ENCODE measurements at places on chromosomes 16 and 17.

DNA sequence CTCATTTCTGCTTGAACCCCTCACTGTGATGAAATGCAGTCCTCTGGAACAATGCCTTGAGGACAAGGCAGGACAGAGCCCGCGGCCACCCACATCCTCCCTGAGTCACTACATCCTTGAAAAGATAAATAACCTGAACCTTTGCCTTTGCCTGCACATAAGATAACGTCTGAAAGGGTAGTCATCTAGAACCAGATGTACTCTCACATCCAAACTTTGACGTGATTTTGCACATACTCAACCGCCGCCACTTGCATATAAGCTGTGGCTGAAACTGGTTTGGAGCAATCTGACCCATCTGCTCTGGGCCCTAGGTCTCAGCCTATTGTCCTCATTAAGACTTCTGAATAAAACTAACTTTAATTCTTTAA is 252.1 kb downstream of the PHKB start:
- DNase-seq = no peak

- DNase-seq = no peak
Observed at GRCh38 chr16:86085795-86086194, 186.8 kb downstream of the IRF8 start.

- DNase-seq = no peak
Observed at GRCh38 chr17:32769846-32770245, 107.1 kb downstream of the MYO1D start.

- DNase-seq = no peak
Observed at GRCh38 chr17:9473711-9474110, 101.9 kb downstream of the STX8 start.

GRCh38 chr16:54962045-54962444 is 31.4 kb downstream of the IRX5 start:
- no peak for DNase-seq

DNA sequence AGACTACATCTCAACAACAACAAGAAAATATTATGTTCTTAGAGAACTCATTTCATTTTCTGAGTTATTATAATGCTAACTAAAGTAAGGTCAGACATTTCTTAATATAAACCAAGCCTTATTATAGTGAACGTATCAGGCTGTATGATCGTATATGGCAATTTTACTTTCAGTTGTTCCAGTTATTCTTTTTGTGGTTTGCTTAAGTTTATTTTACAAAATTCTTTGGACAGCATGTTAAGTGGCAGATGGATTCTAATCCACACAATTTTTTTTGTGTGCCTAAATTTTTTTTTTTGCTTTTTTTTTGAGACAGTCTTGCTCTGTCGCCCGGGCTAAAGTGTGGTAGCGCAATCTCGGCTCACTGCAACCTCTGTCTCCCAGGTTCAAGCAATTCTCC is 59.0 kb downstream of the VMP1 start:
- DNase-seq = no peak

GRCh38 chr17:77942112-77942988 is 16.2 kb upstream of the TNRC6C start:
- no peak for DNase-seq

DNA sequence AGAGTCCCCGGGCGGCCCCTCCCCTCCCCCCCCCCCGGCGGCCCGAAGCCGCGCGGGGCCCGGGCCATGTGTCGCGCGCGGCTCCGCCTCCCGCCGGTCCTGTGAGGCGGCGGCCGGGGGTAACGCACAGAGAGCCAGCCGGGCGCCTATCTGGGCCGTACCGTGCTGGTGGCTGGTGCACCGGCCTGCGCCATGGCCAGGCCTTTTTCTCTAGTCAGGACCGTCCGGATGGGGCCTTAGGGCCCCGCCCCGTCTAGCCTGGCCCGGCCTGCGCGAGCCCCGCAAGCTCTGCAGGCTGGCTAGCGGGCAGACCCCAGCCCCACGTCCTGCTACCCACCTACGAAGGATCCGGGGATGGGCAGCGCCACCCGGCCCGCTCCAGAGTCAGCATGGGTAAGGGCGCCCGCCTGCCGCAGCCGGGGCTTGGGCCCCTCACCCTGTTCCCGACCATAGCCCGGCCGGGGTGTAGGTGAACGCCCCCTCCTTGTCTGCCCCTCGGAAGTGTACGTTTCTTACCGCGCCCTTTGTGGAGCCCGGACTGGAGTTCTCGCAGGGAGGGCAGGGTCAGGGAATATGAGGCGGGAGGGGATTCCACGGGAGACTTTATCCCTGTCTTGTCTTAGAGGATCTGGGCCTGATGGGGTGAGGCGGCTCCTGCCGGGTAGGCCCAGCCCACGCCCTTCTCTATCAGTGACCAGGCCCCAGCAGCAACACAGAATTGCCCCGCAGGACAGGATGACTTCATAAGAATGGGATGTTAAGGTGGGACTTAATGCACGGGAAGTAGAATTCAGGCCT is at the start of gene CENPT:
Gene CENPT, minus strand, starts transcription at position 630 of the 798 bp plus-strand sequence. CDS start 13,834 bp downstream, outside the sequence.
- DNase-seq = no peak

DNA sequence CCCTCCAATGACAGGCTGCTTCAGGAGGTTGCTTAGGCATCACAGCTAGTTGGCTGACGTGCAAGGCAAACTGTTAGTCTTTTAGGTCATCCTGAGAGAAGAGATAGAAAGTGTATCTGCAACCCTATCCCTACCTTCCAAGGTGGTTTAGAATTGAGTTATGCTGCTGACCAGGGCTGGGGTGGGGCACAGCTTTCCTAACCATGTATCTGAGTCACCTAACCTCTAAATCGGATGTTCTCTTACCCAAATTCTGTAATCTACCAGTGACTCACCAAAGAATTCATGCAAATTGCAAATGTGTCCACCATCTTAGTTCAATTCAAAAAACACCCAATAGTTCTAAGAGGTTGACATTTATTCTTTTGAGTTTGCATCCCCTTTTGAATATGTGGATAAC is 107.2 kb upstream of the DYNLRB2 start:
- no peak for DNase-seq

DNA sequence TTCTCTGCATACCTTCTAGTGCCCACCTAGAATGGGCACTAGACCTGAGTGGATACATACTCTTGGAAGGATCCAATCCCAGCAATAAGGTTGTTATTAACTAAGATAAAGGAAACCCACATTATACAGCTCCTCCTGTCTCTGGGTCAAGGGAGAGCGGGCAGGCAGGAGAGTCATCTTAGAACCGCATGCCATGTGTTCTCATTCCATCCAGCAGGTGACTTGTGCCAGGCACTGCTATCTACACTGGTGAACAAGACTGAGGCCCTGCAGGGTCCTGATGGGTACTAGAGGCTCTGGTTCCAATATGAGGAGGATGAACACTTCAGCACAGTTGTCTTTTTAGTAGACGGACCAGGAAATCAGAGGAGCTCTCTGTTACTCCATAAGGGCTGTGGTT is 5.9 kb upstream of the CD300H start:
- no peak for DNase-seq

GRCh38 chr17:81309859-81310839 is 15.0 kb upstream of the SLC38A10 start:
- no peak for DNase-seq

GRCh38 chr16:4272114-4272956 is 488 bp downstream of the TFAP4 start:
- DNase-seq = no peak

GRCh38 chr16:2190659-2191445 is 5.6 kb downstream of the CASKIN1 start:
- no peak for DNase-seq

- no peak for DNase-seq
Observed at GRCh38 chr16:28317040-28317880, 24.9 kb downstream of the SBK1 start.

- no peak for DNase-seq
Observed at GRCh38 chr16:57810197-57811031, 8.1 kb upstream of the KIFC3 start.

DNA sequence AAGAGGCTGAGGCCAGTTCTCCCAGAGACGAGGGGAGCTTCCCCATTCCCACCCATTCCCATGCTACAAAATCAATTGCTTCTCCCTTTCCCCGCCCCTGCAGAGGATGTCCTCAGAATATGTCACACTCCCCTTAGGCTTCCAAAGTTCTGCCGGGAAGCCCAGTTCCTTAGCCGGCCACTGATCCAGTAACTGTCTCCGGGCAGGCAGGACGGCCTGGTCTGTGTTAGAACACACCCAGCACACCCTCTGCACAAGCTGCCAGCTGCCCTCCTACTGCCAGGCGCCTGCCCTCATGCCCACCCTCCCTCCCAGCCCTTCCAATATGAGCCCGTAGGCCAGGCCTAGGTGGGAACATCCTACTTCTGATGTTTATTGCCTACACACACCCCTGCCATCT is 31.1 kb downstream of the SGSM2 start:
- no peak for DNase-seq

- DNase-seq = no peak
Observed at GRCh38 chr17:34117811-34118210, 137.3 kb upstream of the CCL2 start.

GRCh38 chr16:17412791-17413190 is 58.0 kb downstream of the XYLT1 start:
- no peak for DNase-seq

- no peak for DNase-seq
Observed at GRCh38 chr16:10571354-10571753, 9.0 kb downstream of the EMP2 start.

DNA sequence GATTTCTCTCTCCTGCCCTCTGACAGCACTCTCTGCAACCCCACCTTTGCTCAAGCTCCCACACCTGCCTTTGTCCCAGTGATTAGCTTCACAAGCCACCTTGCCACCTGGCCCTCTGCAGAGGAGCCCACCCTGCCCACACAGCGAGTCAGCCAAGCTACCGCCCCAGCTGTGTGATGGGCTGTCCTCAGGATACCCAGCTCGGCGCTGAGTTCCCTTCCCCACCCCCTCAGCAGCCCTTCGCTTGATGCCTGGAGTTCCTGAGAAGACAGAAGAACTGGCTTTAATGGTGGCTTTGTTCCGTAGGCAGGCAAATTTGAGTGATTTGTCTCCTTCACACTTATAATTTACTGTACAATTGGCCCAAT is 266.4 kb downstream of the CBLN1 start:
- DNase-seq = no peak

GRCh38 chr16:27813591-27813990 is 249.9 kb downstream of the GSG1L start:
- DNase-seq = no peak

DNA sequence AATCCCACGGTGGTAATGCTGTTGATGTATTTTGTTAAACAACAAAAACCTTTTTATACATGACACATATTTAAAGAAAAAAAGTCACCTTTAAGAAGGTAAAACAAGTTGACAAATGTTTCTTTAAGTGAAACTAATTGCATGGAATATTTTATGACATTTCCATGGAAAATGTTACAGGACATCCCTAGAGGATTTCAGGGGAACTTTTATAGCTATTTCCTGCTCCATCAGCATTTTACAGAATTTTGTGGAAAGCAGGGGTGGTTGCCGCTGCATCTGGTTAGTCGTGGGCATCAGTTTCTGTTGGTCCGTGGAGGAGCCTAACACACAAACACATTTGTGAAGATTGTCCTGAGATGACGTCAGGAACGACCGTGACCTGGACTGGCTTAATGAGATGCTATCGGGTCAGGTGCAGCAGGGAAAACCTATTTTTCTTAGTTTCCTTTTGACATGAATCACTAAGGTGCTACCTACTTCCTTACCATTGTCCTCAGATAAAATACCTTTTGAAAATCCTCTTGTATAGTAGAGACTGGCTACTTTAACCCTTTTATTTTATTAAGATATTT is 305.1 kb downstream of the MAP2K6 start:
- no peak for DNase-seq

DNA sequence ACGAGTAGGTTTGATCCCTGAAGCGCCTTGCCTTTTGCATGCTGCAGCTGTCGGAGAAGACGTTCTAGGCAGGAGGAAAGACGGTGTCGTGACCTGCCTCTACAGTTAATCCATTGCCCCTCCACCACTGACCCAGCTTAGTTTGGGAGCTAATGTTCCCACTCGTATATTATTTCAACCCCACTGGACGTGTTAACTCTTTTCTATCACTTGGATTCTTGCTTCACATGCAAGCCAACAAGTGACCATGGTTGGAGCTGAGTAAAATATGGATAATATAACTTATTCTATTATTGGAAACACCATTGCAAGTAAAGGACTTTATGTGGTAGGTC is 681 bp downstream of the CALCOCO2 start:
- DNase-seq = no peak

DNA sequence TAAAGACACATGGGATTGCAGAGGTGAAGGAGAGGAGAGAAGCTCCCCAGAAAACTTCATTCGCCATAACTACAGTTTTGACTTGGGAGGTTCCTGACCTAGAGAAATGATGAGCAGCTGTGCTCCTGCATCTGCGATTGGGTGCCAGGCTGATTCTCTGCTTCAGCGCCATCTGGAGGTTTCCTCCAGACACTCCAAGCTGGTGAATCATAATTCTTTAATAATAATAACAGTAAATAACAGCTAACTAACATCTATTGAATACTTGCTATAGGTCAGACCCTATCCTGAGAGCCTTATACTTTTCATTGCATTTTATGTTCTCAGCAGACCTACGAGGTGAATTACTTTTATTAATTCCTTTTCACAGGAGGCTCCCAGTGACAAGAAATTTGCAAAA is 575.8 kb downstream of the TOX3 start:
- DNase-seq = no peak

- DNase-seq = no peak
Observed at GRCh38 chr16:67151431-67152097, 766 bp upstream of the B3GNT9 start.

- DNase-seq = no peak
Observed at GRCh38 chr16:58578642-58579041, 51.0 kb downstream of the CNOT1 start.
